Endothelial cell (in vitro differentiated cells): ENCODE measurements at places on chromosomes 13 and 19.

- no peak for DNase-seq
Observed at GRCh38 chr13:42405665-42406390, 133.9 kb downstream of the AKAP11 start.

- no peak for DNase-seq
Observed at GRCh38 chr19:6503407-6504201, 1.5 kb upstream of the TUBB4A start.

DNA sequence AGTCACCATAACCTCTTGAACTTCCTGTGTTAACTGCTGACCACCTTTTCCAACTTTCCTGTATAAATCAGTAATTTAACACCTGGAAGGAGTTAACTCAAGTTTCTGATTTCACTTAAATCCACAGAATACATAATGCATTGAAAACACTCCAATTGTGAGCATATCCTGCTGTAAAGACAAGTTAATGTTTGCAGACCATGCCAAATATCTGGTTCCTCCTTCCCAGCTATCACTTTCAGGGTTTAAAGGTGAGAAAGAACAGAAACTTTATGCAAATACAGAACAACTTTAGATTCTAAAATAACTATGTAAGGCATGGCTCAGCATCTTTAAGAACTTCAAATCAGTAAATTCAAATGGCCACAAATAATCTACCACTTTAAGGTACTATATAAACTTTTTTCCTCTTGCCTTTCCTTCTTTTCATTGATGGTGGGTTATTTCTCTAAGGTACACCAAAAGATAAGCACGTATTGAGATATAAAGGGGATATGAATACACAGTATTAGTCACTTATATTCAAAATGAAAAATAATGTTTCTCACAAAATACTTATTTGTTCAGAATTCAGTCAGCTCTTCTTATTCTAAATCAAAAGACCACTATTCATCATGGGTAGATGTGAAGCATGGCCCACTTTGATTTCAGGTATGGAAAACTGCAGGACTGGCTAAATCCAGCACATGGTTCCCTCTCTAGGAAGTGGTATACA lies 6.6 kb upstream of the TPTE2 start:
- no peak for DNase-seq

- DNase-seq = no peak
Observed at GRCh38 chr13:91355099-91355825, 7.8 kb downstream of the MIR17HG start.

GRCh38 chr13:46633416-46633815 lies 80.4 kb downstream of the LRCH1 start:
- no peak for DNase-seq

GRCh38 chr19:45147835-45148676 lies 12.7 kb downstream of the NKPD1 start:
- no peak for DNase-seq

DNA sequence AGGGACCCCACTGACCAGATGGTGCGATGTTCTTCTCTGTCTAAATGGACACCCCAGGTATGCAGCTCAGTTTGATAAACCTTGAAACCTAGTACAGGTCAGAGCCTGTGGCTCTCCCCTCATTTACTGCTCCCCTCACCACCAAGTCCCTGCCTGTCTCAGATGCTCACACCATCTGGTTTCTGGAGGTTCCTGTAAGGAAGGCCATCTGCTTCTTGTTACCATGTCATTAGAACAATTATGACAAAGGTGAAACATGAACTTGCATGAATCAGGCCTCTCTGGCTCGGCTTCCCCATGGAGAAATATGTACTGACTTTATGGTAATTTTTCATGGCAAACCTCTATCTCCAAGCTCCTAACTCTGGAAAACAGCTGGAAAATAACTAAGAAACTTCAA lies 965.7 kb downstream of the UQCRFS1 start:
- no peak for DNase-seq

- no peak for DNase-seq
Observed at GRCh38 chr13:41049480-41050440, 11.5 kb upstream of the WBP4 start.

DNA sequence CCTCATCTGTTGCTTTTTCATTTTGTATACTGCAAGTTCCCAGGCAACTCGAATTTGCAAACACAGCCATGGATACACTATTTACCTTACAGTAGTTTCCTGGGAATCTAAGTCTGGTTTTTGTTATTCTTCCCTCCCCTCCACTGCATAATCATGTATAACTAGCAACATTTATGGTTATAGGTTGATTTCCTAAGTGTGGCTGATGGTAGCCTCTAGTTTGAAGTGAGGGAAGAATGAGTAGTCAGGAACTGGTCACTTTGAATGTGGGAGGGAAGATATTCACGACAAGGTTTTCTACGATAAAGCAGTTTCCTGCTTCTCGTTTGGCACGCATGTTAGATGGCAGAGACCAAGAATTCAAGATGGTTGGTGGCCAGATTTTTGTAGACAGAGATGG lies at the start of gene KCNRG:
KCNRG (plus strand) TSS at position 187 of the 400 bp plus-strand sequence; CDS start at position 237, 50 bp downstream.
- DNase-seq = no peak

GRCh38 chr13:33106656-33107360 lies 90.6 kb downstream of the KL start:
- DNase-seq = no peak

DNA sequence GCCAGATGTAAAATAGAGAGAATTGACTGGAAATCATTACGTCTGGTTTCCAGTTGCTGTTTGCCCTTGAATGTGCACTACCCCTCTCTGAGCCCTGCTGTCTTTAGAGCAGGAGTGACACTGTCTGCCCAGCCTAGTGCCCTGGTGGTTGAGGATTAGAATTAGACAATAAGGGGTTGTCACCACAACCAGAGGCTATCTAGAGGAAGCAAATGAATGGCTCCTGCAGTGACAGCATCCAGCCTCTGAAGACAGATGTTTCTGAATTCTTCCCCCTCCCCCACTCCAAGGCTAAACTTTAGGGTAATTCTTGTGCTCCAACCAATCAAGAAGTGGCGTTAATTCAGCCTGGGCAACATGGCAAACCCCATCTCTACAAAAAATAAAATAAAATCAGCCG lies 2.0 kb downstream of the RAB8A start:
- no peak for DNase-seq

- DNase-seq = no peak
Observed at GRCh38 chr19:2457394-2458037, 757 bp upstream of the LMNB2 start.

DNA sequence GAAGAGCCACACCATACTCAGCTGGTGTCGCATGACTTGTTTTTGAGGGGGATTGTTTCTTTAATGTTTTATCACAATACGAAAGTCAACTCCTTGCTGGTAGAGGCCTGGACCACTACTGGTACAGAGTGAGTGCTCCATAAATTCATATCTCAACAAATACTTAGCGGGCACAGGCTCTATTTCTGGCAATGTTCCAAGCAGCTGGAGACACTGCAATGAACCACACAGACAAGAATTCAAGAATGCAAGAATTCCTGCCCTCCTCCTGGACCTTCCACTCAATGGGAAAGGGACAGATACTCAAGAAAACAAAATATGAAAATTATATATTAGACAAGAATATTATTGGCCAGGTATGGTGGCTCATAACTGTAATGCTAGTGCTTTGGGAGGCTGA lies 5.1 kb upstream of the FXYD5 start:
- no peak for DNase-seq

DNA sequence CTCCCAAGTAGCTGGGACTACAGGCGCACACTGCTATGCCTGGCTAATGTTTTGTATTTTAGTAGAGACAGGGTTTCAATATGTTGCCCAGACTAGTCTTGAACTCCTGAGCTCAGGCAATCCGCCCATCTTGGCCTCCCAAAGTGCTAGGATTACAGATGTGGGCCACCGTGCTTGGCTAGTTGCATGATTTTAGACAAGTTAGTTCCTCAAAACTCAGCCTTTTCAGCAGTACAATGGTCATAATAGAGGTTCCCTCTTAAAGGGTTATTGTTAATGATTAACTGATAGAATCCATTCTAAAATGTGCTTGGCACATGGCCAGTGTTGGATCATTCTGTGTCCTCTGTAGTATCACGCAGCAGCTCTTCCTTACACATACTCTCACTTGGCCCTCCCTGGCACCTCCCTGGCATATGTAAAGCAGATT lies 19.5 kb upstream of the IFT88 start:
- DNase-seq = no peak

DNA sequence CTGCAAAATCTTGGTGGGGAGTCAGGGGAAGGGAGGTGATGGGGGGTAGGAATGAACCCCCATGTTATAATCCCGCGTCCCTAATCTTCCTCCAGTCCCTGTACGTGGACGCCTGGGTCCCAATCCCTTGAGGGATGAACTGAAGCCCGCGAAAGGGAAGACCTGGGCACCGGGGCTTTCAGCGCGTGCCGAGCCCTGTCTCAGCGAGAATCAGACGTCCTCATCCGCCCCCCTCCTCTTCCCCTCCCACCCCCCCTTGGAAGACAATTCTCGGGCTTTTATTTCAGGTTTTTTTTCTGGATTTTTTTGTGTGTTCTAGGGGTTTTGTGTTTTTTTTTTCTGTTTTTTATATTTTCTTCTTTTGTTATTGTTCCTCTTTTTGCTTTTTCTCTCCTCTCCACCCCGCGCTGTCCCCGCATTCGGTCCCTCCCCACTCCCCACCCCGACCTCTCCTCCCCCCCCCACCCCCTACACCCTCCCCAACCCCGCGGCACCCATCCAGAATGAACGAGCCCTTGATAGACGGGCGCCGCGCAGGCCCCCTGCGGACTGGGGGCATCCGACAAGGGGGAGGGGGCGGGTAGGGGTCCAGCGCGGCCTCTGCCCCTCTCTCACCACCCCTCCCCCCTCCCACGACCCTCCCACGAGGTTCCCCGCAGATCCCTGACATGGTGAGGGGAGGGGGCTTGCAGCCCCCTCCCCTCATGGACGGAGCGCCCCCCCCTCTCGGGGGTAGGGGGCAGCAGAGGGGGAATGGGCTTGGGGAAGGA lies 10.3 kb downstream of the C19orf81 start:
- no peak for DNase-seq

DNA sequence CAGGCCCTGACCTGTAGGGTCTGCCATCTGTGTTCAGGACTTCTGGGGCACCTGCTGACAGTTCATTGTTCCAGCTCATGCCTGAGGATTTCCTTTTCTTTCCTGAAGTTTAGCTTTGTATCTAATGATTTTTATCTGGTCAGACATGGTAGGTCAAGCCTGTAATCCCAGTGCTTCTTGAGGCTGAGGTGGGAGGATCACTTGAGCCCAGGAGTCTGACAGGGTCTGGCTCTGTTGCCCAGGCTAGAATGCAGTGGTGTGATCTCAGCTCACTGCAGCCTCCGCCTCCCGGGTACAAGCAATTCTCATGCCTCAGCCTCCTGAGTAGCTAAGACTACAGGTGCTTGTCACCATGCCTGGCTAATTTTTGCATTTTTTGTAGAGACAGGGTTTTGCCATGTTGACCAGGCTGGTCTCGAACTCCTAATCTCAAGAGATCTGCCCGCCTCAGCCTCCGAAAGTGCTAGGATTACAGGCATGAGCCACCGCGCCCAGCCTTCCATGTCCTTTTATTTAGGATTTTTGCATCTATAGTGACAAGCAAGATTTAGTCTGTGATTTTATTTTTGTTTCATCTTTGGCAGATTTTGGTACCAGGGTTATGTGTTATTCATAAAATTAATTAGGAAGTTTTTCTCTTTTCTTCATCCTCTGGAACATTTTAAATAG lies 33.2 kb downstream of the CHST8 start:
- no peak for DNase-seq

DNA sequence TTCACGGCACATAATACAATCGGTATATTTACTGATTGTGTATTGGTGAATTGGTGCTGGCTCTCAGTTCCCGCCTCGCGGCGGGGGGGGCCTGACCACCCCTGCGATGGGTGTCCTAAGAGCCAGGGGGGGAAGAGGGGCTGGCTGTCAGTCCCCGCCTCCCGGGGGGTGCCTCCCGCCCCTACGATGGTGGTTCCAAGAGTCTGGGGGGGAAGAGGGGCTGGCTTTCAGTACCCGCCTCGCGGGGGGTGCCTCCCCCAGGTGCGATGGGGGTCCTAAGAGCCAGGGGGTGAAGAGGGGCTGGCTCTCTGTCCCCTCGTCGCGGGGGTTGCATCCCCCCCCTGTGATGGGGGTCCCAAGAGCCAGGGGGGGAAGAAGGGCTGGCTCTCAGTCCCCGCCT lies 2321.8 kb upstream of the PCDH20 start:
- no peak for DNase-seq

DNA sequence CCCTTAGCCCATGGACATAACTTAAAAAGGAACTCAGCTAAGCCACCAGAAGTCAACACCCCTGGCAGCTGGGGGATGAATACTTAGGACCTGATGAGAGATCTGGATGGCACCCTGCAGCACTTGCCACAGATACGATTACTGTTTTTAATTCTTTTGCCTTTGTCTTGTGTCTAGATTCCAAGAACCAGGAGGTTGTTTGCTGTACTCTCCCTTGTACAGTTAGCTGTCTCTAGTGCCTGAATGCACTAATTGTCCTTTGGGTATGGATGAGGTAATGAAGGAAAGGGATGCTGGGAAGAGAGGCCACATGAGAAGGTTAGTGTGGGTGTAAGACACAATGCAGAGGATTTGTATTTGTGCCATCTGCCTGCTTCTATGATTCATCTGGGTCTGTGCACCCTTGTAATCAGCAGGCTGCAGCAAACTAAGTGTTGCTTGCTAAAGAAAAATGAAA lies 385.8 kb downstream of the KCNRG start:
- no peak for DNase-seq

- no peak for DNase-seq
Observed at GRCh38 chr13:90336507-90336906, 1011.0 kb upstream of the MIR17HG start.

GRCh38 chr13:106561551-106562170 lies 6.3 kb downstream of the ARGLU1 start:
- no peak for DNase-seq

GRCh38 chr19:29326351-29326750 lies 113.4 kb upstream of the UQCRFS1 start:
- DNase-seq = no peak
